ENCODE measurements at places on chromosomes 13 and 19.
A peak's percentile ranks its signal among the peaks of the same experiment; 100 is the strongest.

DNA sequence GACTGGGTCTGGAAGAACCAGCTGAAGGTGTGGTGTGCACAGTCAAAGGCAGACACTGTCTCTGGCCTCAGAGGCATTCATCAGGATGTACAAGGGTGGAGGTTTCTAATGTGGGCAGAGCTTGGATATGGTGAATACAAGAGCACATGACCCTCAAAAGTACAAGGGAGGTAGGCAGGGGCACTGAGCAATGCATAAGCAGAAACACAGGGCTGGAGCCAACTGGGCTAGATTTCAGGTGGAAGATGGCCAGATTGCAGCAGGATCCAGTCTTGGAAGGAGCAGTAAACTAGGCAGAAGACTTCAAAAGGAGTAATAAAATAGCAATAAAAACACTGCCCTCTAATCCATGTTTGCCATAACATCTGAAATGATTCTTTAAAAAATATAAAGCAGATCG lies 417.1 kb downstream of the OLFM4 start:
- no peak for DNase-seq

- no peak for DNase-seq
Observed at GRCh38 chr13:30798776-30799355, 63.5 kb downstream of the ALOX5AP start.

GRCh38 chr13:24271601-24272451 lies 37.6 kb upstream of the C1QTNF9 start:
- DNase-seq, result peak; percentile 77

DNA sequence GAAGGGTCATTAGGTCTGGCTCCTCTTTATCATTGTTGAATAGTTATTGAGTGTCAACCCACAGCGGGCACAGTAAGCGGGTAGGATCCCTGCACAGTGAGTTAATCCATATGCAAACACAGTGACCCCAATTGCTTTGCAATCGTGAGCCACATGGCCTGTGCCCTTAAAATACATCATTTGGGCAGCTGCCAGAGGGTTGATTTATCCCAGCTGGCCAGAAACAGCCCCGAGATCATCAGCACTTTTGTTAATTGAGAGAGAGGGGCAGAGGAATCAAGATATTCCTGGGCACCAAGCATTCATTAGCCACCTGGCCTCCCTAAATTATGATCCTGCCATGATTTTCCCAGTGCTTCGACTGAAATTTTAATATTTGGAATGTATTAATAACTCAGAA lies 9.8 kb upstream of the CNMD start:
- DNase-seq, result no peak

DNA sequence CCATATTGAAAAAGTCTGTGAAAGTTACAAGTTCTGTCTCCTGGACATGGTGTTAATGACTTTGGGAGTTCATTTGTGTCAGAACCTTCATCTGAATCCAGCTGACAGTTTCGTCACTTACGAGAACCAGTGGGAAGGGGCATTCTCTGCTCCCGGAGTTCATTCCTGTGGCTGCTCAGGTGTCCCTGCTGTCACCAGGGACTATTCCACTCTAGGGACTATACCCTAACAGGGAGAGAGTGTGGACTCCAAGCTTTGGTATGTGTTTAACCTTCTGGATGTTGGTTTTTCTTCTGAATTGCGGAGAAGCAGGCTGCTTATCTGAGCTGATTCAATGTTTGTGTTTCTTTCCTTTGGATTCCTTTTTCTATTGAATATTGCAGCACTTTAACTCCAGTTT lies 12.4 kb upstream of the ZNF709 start:
- no peak for DNase-seq
